Activated CD4-positive, CD25-positive, alpha-beta regulatory T cell treated with anti-CD3 and anti-CD28 coated beads, Interleukin-2, amount 50 U/mL, for 72 hours (primary cell): ENCODE measurements at places on chromosomes 5 and 9.

- no peak for DNase-seq
Observed at GRCh38 chr9:35740243-35740642, 7.8 kb downstream of the CREB3 start.

DNA sequence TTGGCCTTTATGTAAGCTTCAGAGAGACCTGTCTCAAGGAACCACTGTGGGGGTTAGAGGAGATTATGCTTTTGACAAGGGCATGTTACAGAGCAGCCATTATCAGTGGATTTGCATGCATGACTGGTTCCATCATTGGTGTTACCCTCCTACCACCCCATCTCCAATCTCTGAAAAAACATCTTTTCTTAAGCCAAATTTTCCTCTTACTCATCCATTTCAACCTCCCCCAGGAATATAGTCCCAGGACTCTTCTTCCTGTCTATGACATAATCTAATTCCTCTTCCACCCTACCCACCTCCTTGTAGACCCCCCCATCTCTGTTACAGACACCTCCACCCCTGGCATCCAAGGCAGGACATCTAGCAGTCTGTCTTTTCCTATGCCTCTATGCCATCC lies 33.1 kb upstream of the ADRB2 start:
- DNase-seq: no peak

DNA sequence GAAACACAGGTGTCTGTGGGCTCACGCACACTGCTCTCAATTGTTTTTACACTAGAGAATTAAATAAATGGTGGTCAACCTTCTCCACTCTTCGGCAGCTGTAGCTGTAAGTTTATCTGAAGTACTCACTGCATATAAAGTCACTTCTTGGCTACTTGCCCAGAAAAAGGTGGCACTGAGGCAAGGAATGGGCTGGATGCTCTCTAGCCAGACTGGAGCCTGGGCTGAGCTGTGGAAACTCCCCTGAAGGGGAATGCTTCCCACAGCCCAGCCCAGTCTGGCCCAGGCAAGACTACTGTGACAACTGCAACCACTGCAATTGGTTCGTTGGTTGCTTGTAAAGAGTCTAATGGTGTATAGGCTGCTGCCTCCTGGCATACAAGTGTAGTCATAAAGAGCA lies 4.5 kb downstream of the LEAP2 start:
- no peak for DNase-seq

DNA sequence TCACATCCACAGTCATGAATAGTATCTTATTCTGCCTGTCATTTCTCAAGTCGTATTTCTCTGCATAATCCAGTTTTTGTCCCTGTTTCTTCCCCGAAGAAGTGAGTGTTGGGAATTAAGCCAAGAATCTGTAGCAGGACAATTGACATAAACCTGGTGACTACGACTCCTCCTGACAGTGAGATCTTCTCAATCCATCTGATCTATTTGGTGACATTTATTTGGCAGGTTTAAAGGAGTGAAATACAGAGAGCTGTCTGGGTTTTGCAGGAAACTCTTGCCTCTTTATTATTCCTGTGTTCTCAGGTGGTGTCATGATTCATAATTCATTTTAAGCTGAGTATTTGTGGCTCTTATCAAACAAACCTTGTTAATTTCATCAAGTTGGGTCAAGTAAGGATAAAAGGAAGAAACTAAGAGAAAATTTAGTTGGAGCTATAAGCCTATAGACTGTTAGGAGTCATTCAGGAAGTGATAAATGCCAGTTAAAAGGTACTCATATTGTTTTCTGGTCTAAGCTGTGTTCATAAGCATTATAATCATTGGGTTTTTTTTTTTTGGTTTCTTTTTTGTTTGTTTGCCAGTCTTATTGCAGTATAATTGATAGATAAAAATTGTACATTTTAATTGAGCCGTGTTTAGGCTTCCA lies 95.9 kb upstream of the PCSK1 start:
- DNase-seq: no peak

- no peak for DNase-seq
Observed at GRCh38 chr9:126668058-126668457, 54.3 kb downstream of the LMX1B start.

DNA sequence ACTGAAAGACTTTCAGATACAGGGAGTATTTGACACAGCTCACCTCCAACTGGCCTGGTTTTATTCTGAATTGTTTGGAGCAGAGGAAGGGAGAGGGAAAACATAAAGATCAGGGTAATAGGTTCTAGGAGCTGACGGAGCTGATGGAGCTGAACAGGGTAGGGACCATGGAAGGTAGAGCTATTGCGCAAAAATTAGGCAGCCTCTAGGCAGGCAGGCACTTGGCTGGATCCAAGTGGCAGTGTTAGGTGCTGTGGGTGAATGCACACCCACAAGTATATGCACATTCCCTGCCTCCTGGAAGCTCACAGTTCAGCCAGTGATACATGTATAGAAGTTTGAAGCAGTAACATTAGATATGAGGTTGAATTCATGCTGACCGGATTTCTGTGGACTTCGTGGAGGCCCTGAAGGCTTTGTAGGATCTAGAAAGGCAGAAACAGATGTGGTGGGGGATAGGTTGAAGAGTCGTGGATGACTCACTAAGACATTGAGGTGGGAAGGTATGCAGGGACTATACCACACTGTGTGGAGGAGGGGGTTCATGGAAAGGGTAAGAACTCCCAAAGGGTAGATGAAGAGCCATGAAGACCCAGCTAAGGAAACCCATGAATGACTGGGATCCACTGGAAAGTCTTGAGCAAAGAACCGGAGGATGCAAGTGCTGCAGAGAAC lies 50.8 kb downstream of the WWC1 start:
- no peak for DNase-seq

GRCh38 chr5:74143721-74144330 lies 496.7 kb downstream of the ENC1 start:
- DNase-seq: no peak

DNA sequence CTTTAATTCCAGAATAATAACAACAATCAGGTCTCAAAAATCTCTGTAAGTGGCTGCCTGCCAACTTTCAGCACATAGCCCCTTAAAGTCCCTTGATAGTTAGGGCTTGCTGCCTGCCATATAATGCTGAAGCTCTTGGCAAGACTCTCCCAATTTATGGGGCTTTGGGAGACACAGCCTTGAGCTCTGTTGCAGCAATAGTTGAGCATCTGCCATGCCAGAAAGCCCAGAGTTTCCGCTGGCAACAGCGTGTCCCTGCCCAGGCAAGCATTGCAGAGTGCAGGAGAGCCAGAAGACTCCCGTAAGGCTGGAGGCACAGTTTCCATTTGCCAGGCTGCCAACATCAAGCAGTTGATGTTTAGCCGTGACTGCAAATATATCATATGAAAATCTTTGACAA lies 678.5 kb upstream of the NUDT12 start:
- no peak for DNase-seq

DNA sequence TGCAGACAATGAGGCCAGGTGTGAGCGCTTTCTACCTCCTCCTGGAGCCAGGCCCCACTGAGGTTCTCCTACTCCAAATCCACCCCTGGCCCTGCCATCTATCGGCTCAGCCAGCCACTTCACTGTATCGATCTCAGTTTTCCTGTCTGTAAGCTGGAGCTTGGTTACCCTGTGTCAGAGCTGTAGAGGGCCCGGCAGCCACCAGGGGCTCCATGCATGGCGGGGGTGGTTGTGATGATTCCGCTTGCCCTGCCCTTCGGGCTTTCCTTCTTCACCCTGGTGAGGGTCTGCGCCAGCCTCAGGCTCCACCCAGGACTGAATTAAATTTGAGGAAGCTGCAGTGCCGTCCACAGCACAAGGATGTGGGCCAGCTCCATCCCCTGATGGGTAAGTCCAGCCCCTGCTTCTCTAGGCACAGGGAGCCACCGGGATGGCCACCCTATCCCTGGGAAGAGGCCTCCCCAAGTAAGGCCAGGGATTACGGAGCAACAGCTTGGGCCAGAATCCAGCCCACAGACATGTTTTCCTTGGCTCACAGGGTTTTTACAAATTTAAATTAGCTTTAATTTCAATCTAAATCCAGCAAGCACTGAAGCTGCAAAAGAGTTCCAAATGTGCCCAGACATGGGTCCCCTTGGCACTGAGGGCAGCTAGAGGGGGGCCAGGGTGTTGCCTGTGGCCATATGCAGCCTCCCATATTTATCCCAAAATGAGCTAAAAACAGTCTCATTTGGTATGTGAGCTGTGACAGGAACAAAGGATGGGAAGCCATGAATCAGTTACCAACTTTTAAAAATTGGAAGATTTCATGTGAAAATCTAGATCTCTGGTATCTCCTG lies 89.1 kb upstream of the FBXW11 start:
- no peak for DNase-seq

- DNase-seq: no peak
Observed at GRCh38 chr5:102211165-102211564, 84.9 kb downstream of the SLCO4C1 start.

- no peak for DNase-seq
Observed at GRCh38 chr9:127878652-127879390, 1.3 kb upstream of the AK1 start.

DNA sequence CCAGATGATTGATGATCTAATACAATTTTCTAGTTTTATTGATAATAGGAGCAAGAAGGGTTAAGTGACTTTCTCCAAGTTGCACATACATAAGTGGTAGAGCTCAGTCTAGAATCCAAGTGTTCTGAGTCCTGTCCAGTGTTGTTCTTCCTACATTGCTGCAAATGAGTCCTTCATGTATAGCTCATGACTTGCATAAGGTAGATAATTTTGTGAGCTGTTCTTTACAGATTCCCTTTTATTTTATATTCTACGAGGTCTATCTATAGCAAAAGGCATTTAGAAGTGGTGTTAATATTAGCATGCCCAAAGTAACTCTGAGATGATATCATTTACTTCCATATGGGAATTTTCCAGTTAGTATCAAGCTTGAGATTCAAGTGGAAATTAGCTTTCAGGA lies 20.0 kb downstream of the MRPS30 start:
- no peak for DNase-seq

DNA sequence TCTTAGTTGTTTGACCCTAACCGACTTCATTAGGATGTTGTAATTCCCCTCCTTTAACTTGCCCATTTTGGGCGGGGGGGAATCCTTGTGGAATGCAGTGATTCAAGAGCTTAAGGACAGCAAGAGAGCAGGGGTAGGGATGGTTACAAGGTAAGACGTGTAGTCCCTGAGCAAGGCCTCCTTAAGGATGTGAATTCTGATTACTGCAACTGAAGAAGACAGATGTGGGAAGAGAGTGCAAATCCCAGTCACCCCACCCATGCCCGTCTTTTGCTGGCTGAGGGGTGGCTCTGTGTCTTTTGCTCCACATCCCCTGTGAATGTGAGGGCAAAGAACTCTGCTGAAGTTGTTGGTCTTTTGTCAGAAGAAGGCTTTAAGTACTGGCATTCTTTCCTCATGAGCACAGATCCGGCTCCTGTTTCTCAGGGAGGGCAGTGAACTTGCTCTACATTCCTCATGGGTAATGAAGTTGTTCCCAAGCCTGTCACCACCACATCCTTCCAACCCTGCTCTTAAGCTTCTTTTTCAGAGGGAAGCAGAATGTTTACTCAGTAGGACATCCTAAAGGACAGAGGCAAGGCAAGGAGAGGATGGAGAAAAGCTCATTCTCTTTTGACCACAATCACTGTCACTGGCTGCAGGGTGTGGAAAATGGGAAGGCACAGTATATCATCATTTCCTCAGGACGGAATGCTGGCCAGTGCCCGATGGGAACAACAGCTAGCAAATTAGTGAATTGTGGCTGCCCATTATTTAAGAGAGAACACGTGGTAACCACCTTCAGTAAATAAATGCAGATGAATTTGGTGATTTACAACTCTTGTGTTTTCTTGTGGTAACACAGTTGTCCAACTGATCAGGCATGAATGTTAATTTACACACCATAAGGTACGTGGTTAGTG lies 61.5 kb downstream of the RAI14 start:
- no peak for DNase-seq

DNA sequence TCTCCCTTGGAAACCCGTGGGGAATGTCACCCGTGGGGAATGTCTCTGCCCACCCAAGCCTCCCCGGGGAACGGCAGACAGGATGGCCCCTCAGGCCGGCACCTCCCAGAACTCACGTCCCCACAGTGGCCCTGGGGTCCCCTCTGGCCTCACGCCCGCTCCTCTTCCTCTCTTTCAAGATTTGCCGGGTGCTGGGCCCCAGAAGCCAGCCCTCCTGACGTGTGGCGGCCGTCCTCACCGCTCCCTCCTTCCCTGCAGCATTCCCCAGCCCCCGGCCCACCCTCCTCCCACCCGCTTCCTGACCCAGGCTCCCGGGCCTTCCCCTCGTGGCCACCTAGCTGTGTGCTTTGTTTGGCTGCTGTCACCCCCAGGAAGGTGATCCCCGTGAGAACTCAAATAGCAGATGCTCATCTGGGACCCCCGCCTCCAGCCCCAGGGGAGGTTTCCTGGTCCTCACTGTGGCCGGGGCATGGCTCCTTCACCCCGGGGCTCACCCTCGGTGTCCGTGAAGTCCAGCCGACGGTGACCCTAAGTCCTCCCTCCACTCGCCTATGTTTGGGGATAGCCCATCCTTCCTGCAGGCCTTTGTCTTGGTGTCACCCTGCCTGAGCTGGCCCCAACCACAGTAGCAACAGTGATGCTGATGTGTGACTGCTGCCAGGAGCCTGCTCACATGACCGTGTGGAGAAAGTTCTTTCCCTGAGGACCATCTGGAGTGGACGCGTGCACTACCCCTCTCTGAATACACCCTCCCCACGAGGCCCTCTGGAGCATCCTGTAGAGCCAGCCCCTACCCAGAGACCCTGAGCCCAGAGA lies 163.3 kb upstream of the IER5L start:
- no peak for DNase-seq

DNA sequence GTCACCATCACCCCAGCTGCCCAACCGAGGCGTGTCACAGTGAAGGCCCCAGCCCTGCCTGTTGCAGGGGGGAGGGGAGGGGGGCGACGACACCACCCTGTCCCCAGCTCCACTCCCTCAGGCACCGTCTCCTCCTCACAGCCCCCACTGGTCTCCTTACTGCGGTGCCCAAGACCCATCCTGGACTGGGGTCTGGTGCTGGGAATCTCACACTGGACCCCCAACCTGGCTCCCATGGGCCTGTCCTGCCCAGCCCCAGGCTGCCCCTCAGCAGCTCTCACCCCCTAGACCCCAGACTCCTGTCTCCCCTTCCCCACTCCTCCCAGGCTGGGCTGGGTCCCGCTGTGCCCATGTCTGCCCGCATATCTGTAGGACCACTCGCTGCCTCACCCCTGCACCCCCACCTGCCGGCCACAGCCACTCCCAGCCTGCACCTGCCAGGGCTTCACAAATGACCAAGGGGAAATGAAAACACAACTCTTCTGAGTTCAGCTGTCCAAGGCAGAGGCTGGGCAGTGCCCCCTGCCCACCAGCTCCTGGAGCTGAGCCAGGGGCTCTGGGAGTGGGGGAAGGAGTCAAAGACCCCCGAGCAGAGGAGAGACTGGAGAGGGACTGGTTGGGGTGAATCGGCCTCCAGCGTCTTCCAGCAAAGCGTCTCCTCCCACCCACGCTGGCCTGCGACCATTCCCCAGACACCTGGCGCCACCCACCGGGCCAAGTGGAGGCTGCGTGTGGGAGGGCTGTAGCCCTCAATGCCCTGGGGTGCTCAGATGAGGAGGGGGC lies 32.6 kb upstream of the EGFL7 start:
- peak; percentile 60 for DNase-seq

- DNase-seq: no peak
Observed at GRCh38 chr9:488448-488847, 273.8 kb downstream of the DOCK8 start.
